Foreskin melanocyte (primary cell): ENCODE measurements at places on chromosomes 5 and 9.
A peak's percentile ranks its signal among the peaks of the same experiment; 100 is the strongest.

DNA sequence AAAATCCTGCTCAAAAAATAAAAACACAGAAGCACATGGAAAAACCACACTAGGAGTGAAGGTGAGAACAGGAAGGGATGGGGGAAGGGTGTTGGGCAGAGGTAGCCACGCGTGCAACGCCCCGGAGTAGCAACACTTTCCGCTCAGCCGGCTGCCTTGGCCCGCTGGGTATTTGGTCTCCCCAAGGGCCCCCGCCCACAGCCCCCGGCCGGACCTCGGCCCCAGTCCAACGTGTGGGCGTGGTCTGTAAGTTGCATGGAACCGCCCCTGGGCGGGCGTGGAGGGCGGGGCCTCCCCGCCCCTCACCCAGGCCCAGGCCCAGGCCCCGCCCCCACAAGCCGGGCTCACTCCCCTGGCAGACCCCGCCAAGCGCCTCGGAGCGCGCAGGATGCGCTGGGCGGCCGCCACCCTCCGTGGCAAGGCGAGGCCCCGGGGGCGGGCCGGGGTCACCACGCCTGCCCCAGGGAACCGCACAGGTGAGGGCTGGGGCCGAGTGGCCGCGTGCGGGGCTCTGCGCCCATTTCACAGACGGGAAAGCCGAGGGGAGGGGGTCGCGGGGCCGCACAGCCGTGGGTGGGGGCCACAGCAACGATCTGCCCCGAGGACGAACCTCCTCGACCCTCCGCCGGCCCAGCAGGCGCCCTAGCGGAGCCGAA lies at the start of gene SUSD3:
TSS of gene SUSD3 (plus strand) at position 347 of the 656 bp plus-strand sequence. CDS start at position 389, 42 bp downstream.
- no peak for DNase-seq

DNA sequence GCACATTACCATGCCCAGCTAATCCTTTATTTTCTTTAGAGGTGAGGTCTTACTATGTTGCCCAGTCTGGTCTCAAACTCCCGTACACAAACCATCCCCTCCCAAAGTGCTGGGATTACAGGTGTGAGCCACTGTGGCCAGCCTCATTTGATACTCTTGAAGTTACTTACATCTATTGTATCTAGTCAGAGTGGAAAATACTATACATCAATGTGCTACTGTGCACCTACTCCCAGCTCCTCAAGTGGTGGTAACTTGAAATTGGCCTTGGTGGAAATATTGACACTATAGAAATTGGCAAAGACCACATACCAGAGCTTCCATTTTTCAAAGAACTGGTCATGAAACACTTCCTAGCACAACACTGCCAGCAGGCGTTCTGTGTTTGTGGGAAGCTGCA lies 10.3 kb downstream of the GGTA1 start:
- no peak for DNase-seq

DNA sequence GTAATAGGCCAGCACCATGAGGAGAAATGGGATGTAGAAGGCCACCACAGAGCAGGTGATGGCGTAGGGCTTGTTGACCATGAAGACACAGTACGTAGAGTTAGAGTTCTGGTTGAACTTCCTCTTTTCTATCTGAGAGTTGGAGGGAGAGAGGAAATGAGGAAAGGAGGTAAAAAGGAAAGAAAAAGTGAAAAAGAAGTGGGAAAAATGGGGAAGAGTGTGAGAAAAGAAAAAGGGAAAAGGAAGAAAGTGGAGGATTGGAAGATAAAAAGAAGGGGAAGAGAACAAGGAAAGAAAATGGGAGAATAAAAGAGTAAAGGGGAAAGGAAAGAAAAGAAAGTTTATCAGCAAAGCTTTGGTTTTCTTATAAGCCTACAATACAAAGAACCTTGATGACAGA lies 126.1 kb downstream of the FBXO38 start:
- DNase-seq = no peak

DNA sequence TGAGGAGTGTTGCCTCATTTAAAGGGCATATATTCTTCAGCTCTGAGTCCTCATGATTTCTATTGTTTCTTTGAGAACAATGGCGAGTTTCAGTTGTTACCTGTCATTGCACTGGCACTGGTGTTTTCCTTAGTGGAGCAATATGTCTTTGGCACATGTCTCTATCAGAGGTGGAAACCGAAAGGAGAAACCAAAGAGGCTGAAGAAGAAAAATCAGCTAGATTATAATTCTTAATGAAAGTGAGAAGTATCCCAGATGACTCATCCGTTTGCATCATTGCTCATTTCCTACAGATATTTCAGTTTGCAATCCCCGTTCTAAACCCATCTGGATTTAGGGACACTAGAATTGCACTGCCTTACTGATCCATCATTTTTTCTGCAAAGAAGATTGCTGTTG lies 324.6 kb downstream of the TMEM232 start:
- no peak for DNase-seq

DNA sequence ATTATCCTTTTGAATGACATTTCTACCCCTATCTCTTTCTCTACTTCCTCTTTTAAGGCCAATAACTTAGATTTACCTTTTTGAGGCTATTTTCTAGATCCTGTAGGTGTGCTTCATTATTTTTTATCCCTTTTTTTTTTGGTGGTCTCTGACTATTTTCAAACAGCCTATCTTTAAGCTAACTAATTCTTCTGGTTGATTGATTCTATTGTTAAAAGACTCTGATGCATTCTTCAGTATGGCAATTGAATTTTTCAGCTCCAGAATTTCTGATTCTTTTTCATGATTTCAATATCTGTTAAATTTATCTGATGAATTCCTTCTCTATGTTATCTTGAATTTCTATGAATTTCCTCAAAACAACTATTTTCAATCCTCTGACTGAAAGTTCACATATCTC lies 7.4 kb upstream of the SLC36A3 start:
- DNase-seq = no peak

DNA sequence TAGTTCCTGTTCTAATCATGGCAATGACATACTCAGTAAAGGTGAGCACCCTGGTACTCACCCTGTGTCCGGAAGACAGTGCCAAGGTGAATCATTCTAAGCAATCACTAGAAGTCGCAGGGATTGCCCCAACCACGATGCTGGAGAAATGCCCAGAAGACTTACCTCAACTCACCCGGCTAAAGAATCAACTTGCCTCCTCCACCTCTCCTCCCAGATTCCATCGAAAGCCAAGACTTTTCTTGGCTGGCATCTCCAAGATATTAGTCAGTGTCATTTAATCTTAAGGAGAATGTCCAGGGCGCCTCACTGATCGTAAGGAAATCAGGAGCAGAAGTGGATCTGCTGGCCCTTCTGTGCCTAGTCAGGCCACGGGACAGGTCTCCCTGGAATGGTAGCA lies 204.9 kb downstream of the ERCC6L2 start:
- DNase-seq = no peak

- peak; percentile 82 for DNase-seq
Measured at GRCh38 chr5:16626696-16627264, 10.0 kb upstream of the RETREG1 start.

DNA sequence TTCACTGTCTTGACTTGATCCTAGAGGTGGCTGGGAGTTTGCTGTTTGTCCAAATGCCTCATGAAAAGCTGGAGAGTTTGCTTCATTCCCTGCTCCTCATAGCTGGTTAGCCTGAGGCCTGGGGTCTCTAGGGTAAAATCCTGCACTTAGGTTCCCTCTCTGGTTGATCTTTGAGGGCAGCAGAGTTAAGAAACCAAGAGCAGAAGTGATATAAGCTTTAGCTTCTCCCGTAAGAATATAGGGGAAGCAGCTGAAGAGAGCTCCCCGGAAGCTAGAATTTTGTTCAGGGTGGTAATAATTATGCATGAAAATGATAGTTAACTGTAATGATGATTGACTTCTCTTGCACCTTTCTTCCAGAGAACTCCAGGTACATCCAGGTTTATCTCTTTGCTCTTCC lies 1.4 kb downstream of the FAM53C start:
- DNase-seq = no peak
